ENCODE measurements at places on chromosomes 2 and 18.

GRCh38 chr18:21826641-21827302 lies 86.2 kb downstream of the MIB1 start:
- no peak overlapping the region for H3K27ac ChIP-seq
- no peak for DNase-seq
- H3K4me1 ChIP-seq: no peaks in the 10 kb centered on the region

- H3K27ac ChIP-seq: no peak overlapping the region
- no peak for DNase-seq
- H3K4me1 ChIP-seq: no peaks in the 10 kb centered on the region
- H3K4me3 ChIP-seq: no peak overlapping the region
Measured at GRCh38 chr18:26335156-26335555, 108.9 kb downstream of the TAF4B start.

GRCh38 chr2:235325151-235325550 lies 168.7 kb upstream of the AGAP1 start:
- no peak overlapping the region for H3K4me3 ChIP-seq
- H3K27ac ChIP-seq: no peak overlapping the region
- H3K36me3 ChIP-seq: no peaks in the 10 kb centered on the region
- no peaks in the 10 kb centered on the region for H3K4me1 ChIP-seq

GRCh38 chr2:237561221-237561620 lies 5.2 kb upstream of the PRLH start:
- DNase-seq: no peak
- no peak overlapping the region for H3K4me3 ChIP-seq
- H3K4me1 ChIP-seq: peaks cover 16% of the 10 kb centered on the region
- H3K27ac ChIP-seq: no peak overlapping the region
- H3K36me3 ChIP-seq: peaks cover under 1% of the 10 kb centered on the region
- peaks cover 26% of the 10 kb centered on the region for H3K27me3 ChIP-seq

GRCh38 chr18:40576507-40577115 lies 1378.4 kb upstream of the PIK3C3 start:
- no peaks in the 10 kb centered on the region for H3K36me3 ChIP-seq
- H3K27me3 ChIP-seq: no peaks in the 10 kb centered on the region
- H3K4me3 ChIP-seq: no peak overlapping the region
- no peaks in the 10 kb centered on the region for H3K4me1 ChIP-seq
- no peak for DNase-seq

- peaks cover 4% of the 10 kb centered on the region for H3K36me3 ChIP-seq
- peaks cover 15% of the 10 kb centered on the region for H3K4me1 ChIP-seq
- no peak overlapping the region for H3K4me3 ChIP-seq
- no peaks in the 10 kb centered on the region for H3K27me3 ChIP-seq
Measured at GRCh38 chr2:68193787-68194372, 36.2 kb downstream of the PNO1 start.

GRCh38 chr2:238091436-238092060 lies 8.6 kb upstream of the ESPNL start:
- no peaks in the 10 kb centered on the region for H3K27me3 ChIP-seq
- no peak for DNase-seq
- H3K4me3 ChIP-seq: no peak overlapping the region
- H3K27ac ChIP-seq: no peak overlapping the region
- H3K4me1 ChIP-seq: peaks cover 8% of the 10 kb centered on the region
- peaks cover 12% of the 10 kb centered on the region for H3K36me3 ChIP-seq

DNA sequence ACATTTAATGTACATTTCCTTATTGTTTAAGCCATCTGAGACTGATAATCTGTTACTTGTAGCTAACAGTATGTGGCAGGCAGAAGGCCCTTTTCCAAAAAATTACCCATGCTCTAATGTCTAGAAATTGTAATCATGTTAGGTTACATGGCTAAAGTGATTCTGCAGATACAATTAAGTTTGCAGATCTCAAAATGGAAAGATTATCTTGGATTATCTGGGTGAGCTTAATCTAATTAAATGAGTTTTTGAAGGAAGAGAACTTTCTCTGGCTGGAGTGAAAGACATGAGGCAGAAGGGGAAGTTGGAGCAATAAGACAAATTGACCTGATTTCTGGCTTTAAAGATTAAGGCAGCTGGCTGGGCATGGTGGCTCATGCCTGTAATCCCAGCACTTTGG lies 76.3 kb downstream of the MBD2 start:
- no peaks in the 10 kb centered on the region for H3K27me3 ChIP-seq
- H3K27ac ChIP-seq: no peak overlapping the region

DNA sequence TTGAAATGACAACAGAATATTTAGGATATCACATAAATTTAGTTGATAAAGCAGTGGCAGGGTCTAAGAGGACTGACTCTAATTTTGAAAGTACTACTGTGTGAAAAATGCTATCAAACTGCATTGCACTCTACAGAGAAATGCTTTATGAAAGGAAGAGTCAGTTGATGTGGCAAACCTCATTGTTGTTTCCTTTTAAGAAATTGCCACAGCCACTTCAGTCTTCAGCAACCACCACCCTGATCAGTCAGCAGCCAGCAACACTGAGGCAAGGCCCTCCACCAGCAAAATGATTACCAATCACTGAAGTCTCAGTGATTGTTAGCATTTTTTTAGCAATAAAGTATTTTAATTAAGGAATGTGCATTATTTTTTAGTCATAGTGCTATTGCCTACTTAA lies 488.7 kb upstream of the SLC39A10 start:
- no peaks in the 10 kb centered on the region for H3K27me3 ChIP-seq
- H3K4me1 ChIP-seq: no peaks in the 10 kb centered on the region
- H3K4me3 ChIP-seq: no peak overlapping the region
- no peaks in the 10 kb centered on the region for H3K36me3 ChIP-seq

DNA sequence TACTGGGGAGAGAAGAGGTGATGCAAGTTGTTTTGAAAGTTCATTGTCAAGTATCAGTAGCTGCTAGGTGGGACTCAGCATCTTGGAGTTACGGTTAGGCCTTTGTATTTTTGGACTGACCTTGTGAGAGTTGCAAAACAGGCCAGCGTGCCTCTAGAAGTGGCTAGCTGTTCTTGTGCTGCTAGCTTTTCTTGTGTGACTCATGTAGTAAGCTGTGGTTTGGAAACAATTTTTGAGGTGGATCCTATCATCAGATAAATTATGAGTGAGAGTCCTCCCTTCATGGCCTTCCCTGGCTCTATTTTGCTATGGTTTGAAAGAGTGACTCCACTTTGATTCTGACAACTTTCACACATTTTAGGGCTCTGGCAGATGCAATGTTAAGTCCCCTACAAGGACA lies 409.2 kb upstream of the HS6ST1 start:
- DNase-seq: no peak
- H3K27ac ChIP-seq: no peak overlapping the region
- H3K4me1 ChIP-seq: peaks cover 3% of the 10 kb centered on the region
- peaks cover 11% of the 10 kb centered on the region for H3K27me3 ChIP-seq
- no peaks in the 10 kb centered on the region for H3K36me3 ChIP-seq

- no peak overlapping the region for H3K4me3 ChIP-seq
- no peaks in the 10 kb centered on the region for H3K27me3 ChIP-seq
- H3K36me3 ChIP-seq: no peaks in the 10 kb centered on the region
- DNase-seq: no peak
- no peak overlapping the region for H3K27ac ChIP-seq
- H3K4me1 ChIP-seq: peaks cover 6% of the 10 kb centered on the region
Measured at GRCh38 chr2:206981086-206981674, 41.9 kb downstream of the CPO start.

GRCh38 chr2:57453945-57454344 lies 592.7 kb upstream of the VRK2 start:
- no peak overlapping the region for H3K4me3 ChIP-seq
- no peaks in the 10 kb centered on the region for H3K4me1 ChIP-seq
- no peak overlapping the region for H3K27ac ChIP-seq
- H3K36me3 ChIP-seq: no peaks in the 10 kb centered on the region
- no peaks in the 10 kb centered on the region for H3K27me3 ChIP-seq

GRCh38 chr2:65227020-65227455 lies 593 bp upstream of the ACTR2 start:
- H3K27ac ChIP-seq: peak overlapping the region; percentile 100
- H3K4me3 ChIP-seq: peak overlapping the region; percentile 100
- DNase-seq: no peak

DNA sequence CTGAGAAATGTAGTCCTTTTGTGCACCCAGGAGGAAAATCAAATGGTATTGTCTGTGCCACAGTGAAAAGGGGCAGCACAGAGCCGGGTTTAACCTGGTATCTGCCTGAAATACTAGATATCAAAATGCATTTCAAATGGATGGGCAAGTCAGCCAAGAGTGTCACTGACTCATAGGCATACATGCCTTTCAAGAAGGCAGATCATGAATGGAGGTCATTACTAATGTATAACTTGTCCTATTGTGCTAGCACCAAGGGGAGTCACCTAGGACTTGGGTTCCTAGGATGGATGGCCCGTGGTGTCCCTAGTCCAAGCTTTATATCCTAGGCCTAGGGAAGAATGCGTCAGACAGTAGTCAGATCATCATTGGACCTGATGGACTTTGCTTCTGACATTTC lies 49.9 kb downstream of the TCF7L1 start:
- no peaks in the 10 kb centered on the region for H3K36me3 ChIP-seq
- no peak for DNase-seq
- no peak overlapping the region for H3K27ac ChIP-seq
- H3K4me1 ChIP-seq: peaks cover 7% of the 10 kb centered on the region
- no peak overlapping the region for H3K4me3 ChIP-seq
- peaks cover 21% of the 10 kb centered on the region for H3K27me3 ChIP-seq

DNA sequence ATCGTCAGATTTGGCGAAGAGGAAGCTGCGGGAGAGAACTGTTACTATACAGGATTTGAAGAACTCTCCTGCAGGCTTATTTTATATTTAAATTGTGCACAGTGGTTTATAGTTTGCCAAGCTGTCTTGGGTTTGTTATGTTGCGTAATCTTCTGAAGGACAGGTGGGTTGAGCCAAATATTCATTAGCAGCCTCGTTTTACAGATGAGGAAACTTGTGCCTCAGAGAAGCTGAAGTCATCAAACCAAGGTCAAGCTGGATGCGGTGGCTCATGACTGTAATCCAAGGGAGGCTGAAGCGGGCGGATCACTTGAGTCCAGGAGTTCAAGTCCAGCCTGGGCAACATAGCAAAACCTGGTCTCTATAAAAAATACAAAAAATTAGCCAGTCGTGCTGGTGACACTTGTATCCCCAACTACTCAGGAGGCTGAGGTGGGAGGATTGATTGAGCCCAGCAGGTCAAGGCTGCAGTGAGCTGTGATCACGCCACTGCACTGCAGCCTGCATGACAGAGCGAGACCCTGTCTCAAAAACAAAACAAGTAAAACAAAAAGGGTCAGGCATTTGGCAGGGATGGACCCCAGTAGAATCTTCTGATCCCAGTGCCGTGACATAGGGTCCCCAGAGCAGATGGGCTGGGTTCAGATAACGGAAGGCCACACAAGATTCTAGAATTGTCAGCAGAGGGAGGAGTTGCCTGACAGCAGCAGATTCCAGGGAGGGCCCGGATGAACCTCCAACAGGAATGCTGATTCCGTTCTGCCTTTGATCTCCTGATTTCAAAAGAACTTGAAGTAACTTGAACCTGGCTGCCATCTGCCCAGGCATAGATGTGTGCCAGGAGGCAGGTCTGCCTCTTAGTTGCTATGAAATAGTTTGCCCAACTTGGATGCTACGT lies 50.6 kb downstream of the SH3BP4 start:
- no peaks in the 10 kb centered on the region for H3K4me1 ChIP-seq
- no peak for DNase-seq
- no peak overlapping the region for H3K27ac ChIP-seq
- no peak overlapping the region for H3K4me3 ChIP-seq
- H3K36me3 ChIP-seq: no peaks in the 10 kb centered on the region

DNA sequence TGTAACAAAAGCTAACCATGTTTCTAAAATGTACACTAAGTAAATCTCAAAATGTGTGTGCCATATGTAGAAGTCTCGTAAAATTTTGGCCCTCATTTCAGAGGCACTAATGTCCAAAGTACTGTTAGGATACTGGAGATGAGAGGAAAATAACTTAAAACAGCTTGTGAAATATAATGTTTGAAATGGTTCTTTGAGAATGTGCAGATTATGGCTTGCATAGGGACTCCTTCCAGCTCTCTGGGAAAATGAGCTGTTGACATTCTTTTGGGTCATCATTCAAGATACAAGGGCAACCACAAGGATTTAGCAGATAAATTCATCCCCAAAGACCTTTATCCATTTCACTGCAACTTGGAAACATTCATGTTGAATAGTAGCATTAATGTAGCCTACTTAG lies 38.1 kb upstream of the OTX1 start:
- H3K4me3 ChIP-seq: no peak overlapping the region
- H3K36me3 ChIP-seq: peaks cover 1% of the 10 kb centered on the region
- no peaks in the 10 kb centered on the region for H3K27me3 ChIP-seq

- H3K4me3 ChIP-seq: no peak overlapping the region
- no peak overlapping the region for H3K27ac ChIP-seq
- H3K4me1 ChIP-seq: no peaks in the 10 kb centered on the region
- no peaks in the 10 kb centered on the region for H3K27me3 ChIP-seq
Measured at GRCh38 chr2:73408198-73408597, 22.6 kb downstream of the ALMS1 start.

- no peak overlapping the region for H3K4me3 ChIP-seq
- DNase-seq: peak; percentile 46
- H3K36me3 ChIP-seq: peaks cover 21% of the 10 kb centered on the region
- H3K4me1 ChIP-seq: peaks cover 9% of the 10 kb centered on the region
- peaks cover 5% of the 10 kb centered on the region for H3K27me3 ChIP-seq
- H3K27ac ChIP-seq: no peak overlapping the region
Measured at GRCh38 chr2:230575642-230576324, 136.9 kb upstream of the CAB39 start.

- no peak for DNase-seq
- no peaks in the 10 kb centered on the region for H3K27me3 ChIP-seq
- peaks cover 95% of the 10 kb centered on the region for H3K4me1 ChIP-seq
- H3K27ac ChIP-seq: peak overlapping the region; percentile 82
- peaks cover 58% of the 10 kb centered on the region for H3K36me3 ChIP-seq
Measured at GRCh38 chr18:77111449-77111848, 21.1 kb downstream of the MBP start.

- DNase-seq: no peak
- no peak overlapping the region for H3K4me3 ChIP-seq
- no peaks in the 10 kb centered on the region for H3K36me3 ChIP-seq
- H3K4me1 ChIP-seq: no peaks in the 10 kb centered on the region
- no peak overlapping the region for H3K27ac ChIP-seq
Measured at GRCh38 chr2:186717320-186718007, 23.6 kb downstream of the FAM171B start.

DNA sequence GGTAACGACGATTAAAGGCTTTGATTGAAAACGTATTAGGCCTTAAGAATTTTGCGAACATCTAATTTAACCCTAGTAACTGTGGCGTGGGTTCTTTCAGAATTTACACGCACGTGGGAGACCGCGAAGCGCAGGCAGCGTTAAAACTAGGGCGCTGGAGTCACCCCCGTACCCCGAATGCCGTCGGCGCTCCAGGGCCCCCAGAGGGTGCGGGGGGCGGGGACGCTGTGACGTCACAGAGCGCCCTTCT lies 673 bp upstream of the SMCHD1 start:
- H3K27me3 ChIP-seq: no peaks in the 10 kb centered on the region
- peaks cover 22% of the 10 kb centered on the region for H3K36me3 ChIP-seq
- H3K4me1 ChIP-seq: peaks cover 51% of the 10 kb centered on the region
- H3K4me3 ChIP-seq: peak overlapping the region; percentile 91

All from activated naive CD4-positive, alpha-beta T cell treated with anti-CD3 and anti-CD28 coated beads, Interleukin-2, amount 10 ng/mL, durations not matched to agents 7 days and 5 days (primary cell).